ENCODE measurements at places on chromosomes 7 and 10. TPM values are rescaled to one million over a fixed set of nuclear protein-coding genes. Genes with fewer than 3 reads are reported as not detected.

DNA sequence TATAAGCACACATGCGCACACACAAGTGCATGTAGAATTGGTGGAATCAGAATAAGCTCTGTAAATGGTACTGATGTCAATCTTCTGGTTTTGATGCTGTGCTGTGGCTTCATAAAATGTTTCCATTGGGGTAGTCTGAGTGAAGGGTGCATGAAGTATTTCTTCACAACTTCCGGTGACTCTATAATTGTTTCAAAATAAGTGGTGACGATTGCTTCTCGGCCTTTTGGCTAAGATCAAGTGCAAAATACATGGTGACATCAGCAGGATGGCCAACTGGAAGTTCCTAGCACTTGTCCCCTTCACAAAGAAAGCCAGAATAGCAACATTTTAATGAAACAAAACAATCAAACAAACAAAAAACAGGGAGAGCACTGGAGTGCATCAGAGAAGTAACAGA is 41.6 kb upstream of the CAMK2B start:
- DNase-seq: no peak

GRCh38 chr10:127498087-127498486 is 51.0 kb upstream of the NPS start:
- DNase-seq: no peak

DNA sequence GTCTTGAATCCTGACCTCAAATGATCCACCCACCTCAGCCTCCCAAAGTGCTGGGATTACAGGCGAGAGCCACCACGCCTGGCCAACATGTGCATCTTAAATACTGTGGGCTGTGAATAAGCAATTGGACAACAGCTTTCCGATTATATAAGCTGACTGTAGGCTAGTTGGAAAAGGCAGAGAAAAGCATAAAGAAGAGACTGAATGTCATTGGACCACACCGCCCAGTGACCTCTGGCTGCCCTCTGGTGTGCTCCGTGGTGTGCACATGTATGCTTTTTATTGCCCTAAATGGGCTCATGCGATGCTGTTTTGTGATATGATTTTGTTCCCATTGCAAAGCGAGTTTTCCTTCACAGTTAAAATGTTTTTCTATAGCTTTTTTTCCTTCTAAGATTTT is 15.4 kb upstream of the CSGALNACT2 start:
- DNase-seq: no peak

- DNase-seq: no peak
Observed at GRCh38 chr7:19293431-19293830, 148.2 kb upstream of the FERD3L start.

DNA sequence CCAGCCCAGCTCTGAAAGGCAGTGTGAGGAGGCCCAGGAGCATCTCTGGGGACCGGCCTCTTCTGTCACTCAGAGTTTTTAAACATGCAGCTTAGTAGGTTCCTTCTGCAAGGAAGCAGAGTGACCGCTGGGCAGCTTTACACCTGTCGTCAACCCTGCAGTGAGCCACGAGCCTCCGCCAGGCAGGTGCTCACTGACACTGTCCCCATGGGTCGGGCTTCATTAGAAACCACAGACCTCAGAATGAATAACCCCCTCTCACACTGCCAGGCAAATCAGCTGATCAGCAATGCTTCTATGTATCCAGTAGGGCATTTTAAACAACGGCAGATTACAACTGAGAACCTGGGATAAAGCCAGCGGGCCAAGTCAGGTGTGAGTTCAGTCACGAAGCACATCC is 106.1 kb downstream of the MAD1L1 start:
- no peak for DNase-seq

DNA sequence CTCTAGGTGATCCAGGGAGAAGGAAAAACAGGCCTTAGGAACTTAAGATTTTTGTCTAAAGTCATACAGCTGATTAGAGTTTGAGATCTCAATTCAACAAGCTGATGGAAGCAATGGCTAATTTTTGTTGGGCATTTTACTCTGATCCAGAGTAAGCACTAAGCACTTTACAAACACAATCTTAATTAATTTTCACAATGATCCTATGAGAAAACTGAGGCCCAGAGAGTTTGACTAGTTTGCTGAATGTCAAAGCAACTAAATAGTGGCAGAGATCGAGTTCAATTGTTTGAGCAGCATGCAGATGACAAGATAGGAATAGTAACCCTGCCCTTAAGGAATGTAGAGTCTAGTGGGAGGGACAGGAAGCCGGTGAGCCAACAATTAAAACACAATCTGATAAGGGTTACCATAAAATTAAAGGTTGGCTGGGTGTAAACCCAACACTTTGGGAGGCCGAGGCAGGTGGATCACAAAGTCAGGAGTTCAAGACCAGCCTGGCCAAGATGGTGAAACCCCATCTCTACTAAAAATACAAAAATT is 13.5 kb upstream of the RPEL1 start:
- DNase-seq: no peak

DNA sequence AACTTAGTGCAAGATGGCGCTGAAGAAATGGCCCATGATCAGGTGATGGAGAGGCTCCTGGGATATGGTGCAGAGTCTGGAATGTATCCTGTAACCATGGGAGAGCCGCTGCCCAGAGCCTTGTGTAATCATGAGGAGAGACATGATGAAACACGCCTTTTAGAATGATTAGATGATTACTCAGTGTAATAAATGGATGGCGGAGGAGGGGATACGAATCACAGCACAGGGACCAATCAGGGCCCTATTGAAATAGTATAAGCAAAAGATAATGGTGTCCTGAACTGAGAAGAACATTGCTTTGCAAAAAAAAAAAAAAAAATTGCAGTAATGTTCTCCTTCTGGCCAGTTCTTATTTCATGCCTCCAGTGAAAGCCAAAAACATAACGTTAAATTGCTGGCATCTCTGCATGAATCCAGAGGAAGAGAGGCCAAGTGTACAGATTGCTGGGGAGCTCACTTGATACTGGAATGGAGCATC is 668.5 kb upstream of the AUTS2 start:
- DNase-seq: peak; percentile 4

- DNase-seq: no peak
Observed at GRCh38 chr10:68342909-68343516, 10.3 kb upstream of the PBLD start.

- no peak for DNase-seq
Observed at GRCh38 chr10:18409599-18410397, 241.6 kb downstream of the NSUN6 start.

DNA sequence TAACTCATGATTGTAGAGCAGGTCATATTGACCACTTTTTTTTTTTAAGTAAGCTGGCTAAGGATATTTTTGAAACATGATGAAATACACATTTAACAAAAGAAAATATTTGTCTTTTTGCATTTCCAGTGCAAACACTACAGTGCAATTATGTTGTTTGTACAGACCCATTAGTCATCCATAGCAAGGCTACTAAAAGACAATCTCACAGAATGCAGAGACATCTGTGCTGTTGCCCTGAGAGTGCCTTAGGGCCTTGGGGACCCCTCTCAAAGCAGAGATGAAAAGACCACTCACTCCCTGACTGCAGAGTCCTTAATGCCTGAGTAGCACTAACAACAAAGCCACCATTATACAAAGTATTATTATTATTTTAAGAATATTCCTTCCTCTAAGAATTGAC is 104.5 kb downstream of the NRCAM start:
- peak; percentile 28 for DNase-seq

GRCh38 chr7:134891262-134891695 is 95.0 kb upstream of the AGBL3 start:
- DNase-seq: peak; percentile 89

- DNase-seq: no peak
Observed at GRCh38 chr10:128152741-128153580, 26.7 kb upstream of the MKI67 start.

DNA sequence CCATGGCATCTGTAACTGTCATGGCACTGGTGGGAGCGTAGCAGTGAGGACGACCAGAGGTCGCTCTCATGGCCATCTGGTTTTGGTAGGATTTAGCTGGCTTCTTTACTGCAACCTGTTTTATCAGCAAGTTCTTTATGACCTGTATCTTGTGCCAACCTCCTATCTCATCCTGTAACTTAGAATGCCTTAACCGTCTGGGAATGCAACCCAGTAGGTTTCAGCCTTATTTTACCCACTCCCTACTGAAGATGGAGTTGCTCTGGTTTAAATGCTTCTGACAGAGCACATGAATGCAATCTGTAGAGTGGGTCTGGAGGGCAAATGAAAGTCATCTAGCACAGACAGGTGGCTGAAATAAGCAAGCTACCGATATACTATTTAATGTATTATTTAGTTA is 55.3 kb upstream of the OPN4 start:
- DNase-seq: no peak

- no peak for DNase-seq
Observed at GRCh38 chr7:132140341-132140740, 435.9 kb downstream of the PLXNA4 start.

GRCh38 chr7:98204670-98205069 is 6.6 kb upstream of the BHLHA15 start:
- DNase-seq: no peak

DNA sequence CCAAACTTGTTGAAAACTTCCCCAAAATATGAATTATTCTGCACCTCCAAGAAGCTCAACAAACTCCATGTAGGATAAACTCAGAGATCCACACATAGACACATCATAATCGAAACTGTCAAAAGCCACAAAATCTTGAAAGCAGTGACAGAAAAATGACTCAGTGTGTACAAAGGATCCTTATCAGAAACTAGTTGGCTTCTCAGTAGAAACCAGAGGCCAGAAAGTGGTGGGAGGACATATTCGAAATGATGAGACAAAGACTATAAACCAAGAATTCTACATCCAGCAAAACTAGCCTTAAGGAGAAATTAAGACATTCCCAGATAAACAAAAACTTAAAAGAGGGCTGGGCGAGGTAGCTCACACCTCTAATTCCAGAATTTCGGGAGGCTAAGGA is 38.5 kb downstream of the MCMBP start:
- DNase-seq: no peak

DNA sequence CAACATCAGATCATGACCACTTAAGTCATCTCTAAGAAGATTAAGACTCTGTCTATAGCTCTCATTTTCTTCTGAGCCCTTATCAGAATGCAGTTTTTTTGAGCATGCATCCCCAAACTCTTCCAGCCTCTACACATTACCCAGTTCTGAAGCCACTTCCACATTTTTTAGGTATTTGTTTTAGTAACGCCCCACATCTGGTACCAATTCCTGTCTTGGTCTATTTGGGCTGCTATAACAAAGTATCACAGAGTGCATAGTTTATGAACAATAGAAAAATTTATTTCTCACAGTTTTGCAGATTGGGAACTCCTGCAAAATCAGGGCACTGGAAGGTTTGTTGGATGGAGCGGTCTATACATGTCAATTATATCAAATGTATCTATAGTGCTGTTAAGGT is 107.7 kb upstream of the KCND2 start:
- no peak for DNase-seq

DNA sequence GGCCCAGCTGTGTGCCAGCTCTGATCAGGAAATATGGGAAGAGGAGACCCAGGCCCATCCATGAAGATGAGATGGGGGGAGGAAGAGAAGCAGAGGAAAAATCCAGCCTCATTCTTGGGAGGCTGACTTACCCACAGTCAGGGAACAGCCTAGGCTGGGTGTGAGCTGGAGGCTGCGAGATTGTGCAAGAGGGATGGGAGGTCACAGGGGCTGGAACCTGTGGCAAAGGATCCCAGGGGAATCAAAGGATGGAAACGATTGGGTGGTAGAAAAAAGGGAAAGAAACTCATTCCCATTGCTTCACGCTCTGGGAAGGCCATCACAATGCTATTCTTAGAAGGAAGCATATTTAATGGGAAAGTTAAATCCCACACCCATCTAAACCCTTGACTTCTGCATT is 26.7 kb upstream of the CRHR2 start:
- DNase-seq: no peak

- DNase-seq: no peak
Observed at GRCh38 chr7:18855796-18856195, 261.6 kb downstream of the TWIST1 start.

Gene PCLO
- total RNA-seq: 0.17 TPM

Gene IGFBP3
- 359 TPM for total RNA-seq

Gene PHKG1
- total RNA-seq: not detected

Gene ZNF365
- 4.2 TPM for total RNA-seq
